Hippocampal formation (tissue), 2 donors: ENCODE measurements at places on chromosomes 12 and 14.

- DNase-seq = no peak
Observed at GRCh38 chr12:67698672-67699581, 50.4 kb downstream of the DYRK2 start.

DNA sequence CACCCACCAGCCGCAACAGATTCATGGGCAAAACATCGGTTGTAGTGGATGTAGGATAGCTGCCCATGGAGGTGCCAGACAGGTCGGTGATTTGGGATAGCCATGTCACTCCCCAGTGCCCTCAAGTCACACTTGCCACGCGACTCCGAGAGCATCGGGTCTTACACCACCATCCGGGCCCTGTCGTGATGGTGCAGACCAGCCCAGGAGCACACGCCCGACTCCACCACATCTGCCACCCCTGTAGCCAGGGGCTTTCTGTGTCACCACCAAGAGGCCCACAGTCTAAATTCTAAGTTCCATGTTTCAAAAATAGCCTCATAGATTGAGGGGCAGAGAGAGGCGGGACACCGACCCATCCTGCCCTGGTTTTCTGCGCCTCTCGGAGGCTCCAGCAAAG, 18.0 kb downstream of the FOXN4 start:
- no peak for DNase-seq

GRCh38 chr14:94345344-94346064, 22.4 kb upstream of the SERPINA6 start:
- no peak for DNase-seq

DNA sequence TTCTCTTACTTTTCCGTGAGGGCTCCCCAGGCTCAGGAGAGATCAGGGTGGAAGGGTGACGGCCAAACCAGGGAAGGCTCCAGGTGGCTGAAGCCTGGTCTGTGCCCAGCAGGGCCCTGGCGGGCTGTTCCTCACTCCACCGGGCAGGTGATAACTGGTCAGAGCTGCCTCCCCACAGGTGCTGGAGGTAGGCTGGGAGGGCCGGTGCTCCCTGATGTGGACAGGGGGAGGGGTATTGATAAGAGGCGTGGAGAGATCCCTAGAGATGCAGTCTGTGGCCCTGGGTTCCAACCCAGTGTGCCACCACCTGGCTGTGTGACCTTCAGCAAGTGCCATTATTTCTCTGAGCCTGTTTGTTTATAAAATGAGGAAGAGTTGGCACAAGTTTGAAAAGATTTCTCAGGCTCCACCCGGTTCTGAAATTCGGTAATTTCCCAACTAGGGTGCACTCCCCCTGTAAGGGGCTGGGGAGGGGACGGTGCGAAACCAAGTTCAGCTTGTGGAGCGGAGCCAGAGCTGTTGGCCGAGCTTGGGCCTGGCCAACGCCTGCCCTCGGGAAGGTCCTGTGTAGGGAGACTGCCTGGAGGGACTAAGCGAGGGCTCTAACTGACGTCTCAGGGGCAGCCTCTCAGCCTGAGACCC, 1.0 kb upstream of the NR4A1 start:
- no peak for DNase-seq

GRCh38 chr12:57936513-57936883, 4.9 kb upstream of the ATP23 start:
- DNase-seq = no peak

DNA sequence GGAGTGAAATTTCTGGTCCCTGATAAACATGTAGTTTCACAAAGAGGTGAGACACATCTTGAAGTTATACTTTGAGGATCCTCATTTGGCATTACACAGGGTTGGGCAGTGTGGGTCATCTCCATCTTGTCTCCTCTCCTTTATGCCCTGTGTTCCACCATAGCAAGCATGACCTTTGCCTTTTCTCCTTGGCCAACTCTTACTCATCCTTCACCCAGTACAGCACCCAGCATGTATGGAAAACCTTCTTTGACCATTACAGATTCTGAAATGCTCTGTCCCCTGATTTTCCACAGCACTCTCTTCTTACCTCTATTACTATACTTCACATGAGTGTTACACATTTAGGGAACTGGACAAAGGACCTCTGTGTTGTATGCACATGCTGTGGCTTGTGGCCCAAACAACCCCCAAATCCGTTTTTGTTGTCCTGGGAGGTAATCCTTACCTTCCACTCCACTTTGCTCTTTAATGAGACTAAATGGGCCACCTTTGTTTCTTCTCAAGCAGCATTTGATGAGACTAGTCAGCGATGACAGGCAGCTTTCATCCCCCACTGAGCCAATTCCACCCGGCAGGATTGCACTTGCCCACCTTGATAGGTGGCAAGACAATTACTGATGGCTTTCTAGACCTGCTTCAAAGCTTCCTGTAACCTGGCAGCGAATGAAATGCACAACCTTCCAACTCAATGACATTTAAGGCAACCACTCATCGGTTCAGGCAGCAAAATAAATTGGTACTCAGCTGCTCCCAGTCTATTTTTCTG, 163.5 kb downstream of the MON2 start:
- no peak for DNase-seq

DNA sequence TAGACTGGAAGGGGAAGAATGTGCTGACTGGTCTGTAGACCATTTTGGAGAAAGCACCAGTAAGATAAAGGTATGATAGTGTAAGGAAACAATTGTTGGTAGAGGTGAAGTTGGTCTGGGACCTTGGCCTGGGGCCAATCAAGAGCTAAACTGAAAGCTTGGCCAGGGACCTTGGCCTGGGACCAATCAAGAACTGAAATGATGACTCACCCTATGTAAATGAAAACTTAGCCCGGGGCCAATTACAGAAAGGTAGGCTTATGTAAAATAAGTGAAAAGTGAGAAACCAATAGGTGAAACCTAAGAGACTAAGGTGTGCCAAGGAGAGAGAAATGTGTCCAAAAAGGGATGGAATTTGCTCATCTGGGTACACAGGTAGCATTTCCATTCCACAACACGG, 776.0 kb downstream of the C12orf50 start:
- no peak for DNase-seq

- DNase-seq = no peak
Observed at GRCh38 chr12:2997989-2998670, 38.9 kb downstream of the TEAD4 start.

- no peak for DNase-seq
Observed at GRCh38 chr12:100489251-100489820, 15.7 kb downstream of the NR1H4 start.

- no peak for DNase-seq
Observed at GRCh38 chr12:90991952-90992465, 12.8 kb downstream of the EPYC start.

DNA sequence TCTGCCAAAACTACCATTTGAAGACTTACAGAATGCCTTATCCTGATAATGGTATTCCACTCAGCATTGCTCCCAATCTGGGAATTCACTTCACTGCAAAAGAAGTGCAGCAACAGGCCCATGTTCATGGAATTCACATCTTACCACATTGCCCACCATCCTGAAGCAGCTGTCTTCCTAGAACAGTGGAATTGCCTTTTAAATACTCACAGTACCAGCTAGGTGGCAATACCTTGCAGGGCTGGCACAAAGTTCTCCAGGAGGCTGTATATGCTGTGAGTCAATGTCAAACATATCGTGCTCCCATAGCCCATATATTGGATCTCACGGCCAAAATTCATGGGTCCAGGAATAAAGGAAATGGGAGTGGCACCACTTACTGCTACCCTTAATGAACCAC, 83.8 kb upstream of the PLEKHG7 start:
- DNase-seq = no peak

GRCh38 chr12:11133816-11134215, 628 bp downstream of the TAS2R30 start:
- no peak for DNase-seq

DNA sequence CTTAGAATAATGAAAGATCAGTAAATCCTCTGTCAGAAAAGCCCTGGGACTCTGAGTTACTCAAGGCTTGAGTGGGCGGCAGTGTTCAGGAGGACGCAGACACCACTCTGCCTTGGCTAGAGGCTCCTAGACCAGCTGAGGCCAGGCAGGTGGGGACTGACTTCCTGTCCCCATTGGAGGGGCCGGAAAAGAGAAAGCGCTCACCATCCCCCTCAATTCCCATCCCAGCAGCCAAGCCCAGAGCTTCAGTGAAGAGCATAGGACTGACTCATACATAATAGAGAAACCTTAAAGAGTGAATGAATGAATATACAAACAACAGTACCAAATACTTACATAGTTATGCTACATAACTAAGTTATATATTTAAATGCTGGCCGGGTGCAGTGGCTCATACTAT, 62.0 kb downstream of the PLEKHG7 start:
- no peak for DNase-seq

GRCh38 chr12:81170072-81170471, 92.2 kb downstream of the ACSS3 start:
- no peak for DNase-seq

DNA sequence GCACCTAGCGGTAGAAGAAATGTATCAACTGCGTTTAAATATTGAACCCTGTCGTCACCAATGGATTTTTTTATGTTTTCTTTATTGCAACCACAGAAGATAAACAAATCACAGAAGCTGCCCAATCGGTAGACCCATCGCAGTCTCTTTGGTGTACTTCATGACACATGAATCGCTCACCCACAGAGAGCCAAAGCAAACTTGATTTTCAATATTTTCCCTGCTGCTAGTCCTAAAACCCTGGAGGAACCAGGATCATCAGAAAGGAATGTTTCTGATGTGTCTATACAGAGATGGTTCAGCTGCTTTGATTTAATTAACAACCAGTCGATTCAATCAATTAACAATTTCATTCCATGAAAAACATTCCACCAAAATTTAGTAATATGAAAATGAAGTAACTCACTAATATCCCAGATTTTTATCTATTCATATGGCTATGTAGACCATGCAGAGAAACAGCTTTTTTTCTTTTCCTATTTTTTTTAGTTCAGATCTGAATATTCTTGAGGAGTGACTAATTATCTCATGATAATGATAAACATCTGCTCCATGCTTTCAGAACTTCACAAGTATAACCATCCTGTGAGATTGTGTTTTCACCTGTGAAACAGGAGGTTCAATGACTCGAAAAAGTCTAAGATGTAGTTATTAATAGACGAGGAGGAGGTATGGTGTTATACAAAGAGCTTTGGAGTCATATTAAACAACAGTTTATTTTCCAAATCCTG, 46.1 kb downstream of the DIO2 start:
- DNase-seq = no peak

- no peak for DNase-seq
Observed at GRCh38 chr14:79166171-79166570, 996.0 kb downstream of the NRXN3 start.

GRCh38 chr12:62522984-62523383, 56.4 kb downstream of the MON2 start:
- DNase-seq = no peak

GRCh38 chr12:115763982-115764621, 513.4 kb downstream of the MED13L start:
- DNase-seq = no peak

- DNase-seq = no peak
Observed at GRCh38 chr12:95641299-95641952, 90.2 kb upstream of the USP44 start.

DNA sequence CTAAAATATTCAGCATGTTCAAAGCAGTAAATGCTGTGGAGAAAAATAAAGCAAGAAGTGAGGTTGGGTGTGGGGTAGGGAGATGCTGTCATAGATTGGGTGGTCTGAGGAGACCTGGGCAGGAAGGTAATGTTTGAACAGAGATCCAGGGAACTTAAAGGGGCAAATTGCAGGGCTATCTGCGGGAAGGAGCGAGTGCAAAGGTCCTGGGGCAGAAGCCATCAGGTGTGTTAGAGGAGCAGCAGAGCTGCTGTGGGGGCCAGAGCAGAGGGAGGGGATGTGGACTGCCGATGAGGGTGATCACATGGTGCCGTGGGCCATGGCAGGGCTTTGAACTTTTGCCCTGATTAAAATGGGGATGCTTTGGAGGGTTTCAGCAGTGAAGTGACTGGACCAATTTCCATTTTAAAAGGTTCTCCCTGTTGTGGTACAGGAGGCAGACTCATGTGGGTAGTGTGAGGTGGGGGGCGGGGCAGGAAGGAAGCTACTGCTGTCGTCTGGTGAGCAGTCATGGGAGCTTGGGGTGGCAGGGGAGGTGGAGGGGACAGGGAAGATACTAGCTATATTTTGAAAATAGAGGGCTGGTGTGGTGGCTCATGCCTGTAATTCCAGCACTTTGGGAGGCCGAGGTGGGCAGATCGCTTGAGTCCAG, 145.0 kb downstream of the AACS start:
- no peak for DNase-seq

GRCh38 chr12:92905258-92905810, 23.8 kb downstream of the EEA1 start:
- DNase-seq = no peak

- no peak for DNase-seq
Observed at GRCh38 chr12:20604408-20605067, 90.6 kb upstream of the SLCO1C1 start.

GRCh38 chr14:105487449-105487985, 831 bp downstream of the CRIP1 start:
- no peak for DNase-seq

DNA sequence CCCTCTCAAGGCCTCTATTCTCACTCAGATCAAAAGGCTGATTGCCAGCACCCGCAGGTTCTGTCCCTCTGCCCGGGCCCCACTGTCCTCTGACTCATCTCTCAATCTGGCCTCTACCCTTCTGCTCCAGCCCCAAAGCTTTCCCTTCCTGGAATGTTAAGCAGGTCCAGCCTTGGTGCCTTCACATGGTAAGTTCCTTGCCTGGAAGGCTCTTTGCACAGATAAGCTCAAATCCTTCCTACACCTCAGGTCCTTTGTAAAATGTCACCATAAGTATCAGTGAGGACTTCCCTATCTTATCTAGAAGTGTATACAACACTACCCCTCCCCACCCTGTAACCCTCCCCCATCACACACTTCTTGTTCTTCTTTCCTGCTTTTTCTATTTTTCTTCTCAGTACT, 22.2 kb downstream of the LPCAT3 start:
- no peak for DNase-seq

DNA sequence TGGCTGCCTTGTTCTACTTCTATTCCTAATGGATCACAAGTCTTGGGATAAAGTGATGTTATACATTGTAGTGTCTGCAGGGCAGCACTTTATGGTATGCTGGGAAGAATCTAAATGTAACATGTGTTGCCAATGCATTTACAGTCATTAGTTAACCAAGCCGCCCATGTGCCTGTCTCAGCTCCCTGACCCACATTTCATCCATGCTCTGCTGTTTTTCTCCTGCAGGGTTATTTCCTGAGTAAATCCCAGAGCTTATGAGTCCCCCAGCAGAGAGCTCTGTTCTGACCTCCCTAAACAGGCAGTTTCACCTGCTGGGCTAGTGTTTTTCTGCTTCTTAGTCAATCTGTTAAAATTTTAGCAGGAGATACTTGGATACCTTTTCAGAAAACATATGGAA, 4.4 kb upstream of the TMTC2 start:
- no peak for DNase-seq

GRCh38 chr14:90671382-90672234, 144.6 kb downstream of the TTC7B start:
- no peak for DNase-seq

DNA sequence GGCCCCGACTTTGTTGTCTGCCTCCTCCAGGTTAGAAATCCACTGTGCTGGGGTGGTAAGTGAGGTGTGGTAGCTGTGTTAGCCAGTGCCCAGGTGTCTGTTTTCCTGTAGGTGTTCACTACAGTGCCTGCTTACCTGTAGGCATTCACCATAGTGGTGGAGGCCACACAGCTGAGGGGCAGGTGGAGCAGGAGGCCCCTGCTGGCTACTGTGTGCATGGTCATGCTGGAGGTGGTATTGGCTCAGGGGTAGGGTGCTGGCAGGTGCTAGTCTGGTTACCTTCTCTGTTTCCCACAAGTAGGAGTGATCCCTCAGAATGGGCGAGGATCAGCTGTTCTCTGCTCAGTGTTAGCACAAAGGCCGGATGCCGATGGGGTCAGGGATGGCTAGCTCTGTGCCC, 217.3 kb downstream of the SYT10 start:
- no peak for DNase-seq
